ENCODE measurements at places on chromosomes 5 and 9.

- no peak for DNase-seq
These were observed 69.8 kb downstream of the CNTLN start for GRCh38 chr9:17204611-17205152.

GRCh38 chr5:136802383-136802782, 437.0 kb upstream of the TRPC7 start:
- DNase-seq: no peak

DNA sequence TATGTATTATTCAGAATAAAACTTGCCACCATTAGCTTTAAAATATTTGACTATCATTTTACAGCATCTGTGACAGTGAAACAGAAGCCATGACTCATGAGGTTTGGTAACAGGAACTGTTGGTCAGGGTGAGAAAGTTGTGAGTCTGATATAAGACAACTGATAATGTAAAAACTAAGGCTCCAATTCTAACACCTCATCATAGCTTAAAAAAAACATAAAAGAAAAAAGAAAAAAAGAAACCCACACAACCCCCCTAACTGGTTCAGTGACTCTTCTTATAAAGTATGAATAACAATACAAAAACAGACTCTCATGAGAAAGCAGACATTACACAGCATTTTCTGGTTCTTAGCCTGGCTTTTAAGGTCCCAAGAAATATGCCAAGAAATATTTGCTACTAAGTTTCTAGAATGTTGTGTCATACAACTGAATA, 85.8 kb downstream of the MRPS27 start:
- peak; percentile 45 for DNase-seq

- DNase-seq: no peak
These were observed 292.8 kb downstream of the ARL15 start for GRCh38 chr5:54017580-54017979.

DNA sequence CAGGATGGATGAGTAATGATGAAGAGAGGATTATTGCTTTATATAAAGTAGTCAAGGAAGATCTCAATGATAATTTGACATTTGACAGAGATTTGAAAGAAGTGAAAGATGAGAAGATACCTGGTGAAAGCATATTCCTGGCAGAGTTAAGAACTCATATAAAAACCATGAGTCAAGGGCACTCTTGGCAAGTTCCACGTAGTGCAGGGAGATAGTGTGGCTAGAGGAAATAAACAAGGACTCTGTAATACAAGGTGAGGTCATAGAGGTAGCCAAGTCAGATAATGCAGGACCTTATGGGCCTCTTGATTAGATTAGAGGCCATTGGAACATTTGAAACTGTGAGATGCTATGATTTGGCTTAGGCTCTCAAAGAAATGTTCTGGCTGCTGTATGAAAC, 72.3 kb downstream of the HCN1 start:
- DNase-seq: no peak

DNA sequence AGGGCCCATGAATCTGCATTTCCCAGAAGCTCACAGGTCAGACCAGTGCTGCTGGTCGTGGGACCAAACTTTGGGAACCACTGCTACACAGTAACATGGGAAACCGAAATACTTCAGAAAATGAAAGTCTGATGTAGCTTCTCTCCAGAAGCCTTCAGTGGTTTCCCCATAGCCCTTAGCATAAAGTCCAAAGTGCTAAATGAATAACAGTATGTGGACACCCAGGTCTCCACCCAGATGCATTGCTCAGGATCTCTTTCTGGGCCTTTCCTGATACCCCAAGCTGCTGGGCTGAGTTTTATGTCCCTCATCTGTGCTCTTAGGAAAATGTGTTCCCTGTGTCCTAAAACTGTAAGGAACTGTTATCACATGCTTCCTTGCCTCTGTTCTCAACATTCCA, 100.4 kb downstream of the NFIB start:
- DNase-seq: no peak

DNA sequence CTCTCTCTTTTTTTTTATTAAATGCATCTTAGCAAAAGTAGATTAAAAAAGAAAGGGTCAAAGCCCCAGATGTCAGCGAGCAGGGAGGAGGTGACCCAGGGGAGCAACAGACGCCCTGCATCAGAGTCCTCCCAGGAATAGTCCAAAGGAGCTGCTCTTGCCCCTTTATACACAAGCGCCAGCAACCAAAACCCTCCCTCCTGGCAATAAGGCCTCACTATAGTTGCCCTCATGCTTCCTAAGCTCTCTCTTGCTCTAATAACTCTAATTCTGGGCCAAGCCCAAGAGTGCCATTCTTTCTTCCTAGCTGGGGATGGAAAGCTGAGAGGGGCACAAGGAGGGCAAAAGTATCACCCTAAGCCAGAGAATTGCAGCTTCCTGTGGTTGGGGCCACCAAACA, 26.3 kb downstream of the PCDHGC5 start:
- DNase-seq: no peak

- DNase-seq: no peak
These were observed 18.7 kb downstream of the ORM2 start for GRCh38 chr9:114348261-114348905.

- no peak for DNase-seq
These were observed 72.7 kb downstream of the LURAP1L start for GRCh38 chr9:12847561-12847960.

GRCh38 chr5:3600106-3601060, 4.8 kb downstream of the IRX1 start:
- no peak for DNase-seq

DNA sequence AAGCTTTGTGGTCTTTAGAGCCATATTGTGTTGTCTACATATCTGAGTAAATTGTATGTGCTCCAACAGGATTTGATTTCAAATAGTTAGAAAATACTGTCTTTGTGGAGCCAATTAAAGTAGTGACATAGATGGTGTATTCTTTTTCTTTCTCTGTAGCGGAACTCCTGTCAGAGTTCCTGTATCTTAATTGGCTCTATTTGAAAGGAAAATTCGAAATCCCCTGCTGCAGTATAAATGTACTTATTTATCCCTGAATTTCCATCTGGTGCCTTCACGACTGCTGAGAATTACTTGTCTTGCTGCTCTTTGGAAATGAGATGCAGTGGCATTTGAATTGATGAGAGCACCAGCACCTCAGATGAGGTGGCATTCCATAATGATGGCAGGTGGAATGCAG, 546.7 kb upstream of the SGCD start:
- no peak for DNase-seq

DNA sequence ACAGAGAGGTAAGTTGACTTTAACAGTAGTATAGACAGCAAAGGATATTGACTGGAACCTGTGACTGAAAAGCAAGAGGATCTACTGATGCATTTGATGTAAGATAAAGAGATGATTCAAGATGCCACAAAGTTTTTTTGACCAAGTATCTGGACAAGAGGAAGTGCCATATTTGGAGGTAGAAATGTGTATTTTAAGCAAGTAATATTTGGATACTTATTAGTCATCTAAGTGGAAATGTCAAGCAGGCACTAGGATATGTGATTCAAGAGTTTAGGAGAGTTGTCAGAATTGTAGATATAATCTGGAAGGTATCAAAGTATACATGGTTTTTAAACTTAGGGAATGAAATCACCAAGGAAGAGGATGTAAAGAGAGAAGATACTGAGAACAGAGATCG, 686.1 kb upstream of the CHD1 start:
- DNase-seq: no peak

GRCh38 chr5:107705402-107706014, 34.8 kb upstream of the EFNA5 start:
- DNase-seq: peak; percentile 60

GRCh38 chr5:16585041-16585667, 31.6 kb downstream of the RETREG1 start:
- no peak for DNase-seq

GRCh38 chr9:101564252-101564651, 30.5 kb downstream of the PPP3R2 start:
- DNase-seq: no peak

- no peak for DNase-seq
These were observed 1262.6 kb downstream of the EFNA5 start for GRCh38 chr5:106408141-106408540.

DNA sequence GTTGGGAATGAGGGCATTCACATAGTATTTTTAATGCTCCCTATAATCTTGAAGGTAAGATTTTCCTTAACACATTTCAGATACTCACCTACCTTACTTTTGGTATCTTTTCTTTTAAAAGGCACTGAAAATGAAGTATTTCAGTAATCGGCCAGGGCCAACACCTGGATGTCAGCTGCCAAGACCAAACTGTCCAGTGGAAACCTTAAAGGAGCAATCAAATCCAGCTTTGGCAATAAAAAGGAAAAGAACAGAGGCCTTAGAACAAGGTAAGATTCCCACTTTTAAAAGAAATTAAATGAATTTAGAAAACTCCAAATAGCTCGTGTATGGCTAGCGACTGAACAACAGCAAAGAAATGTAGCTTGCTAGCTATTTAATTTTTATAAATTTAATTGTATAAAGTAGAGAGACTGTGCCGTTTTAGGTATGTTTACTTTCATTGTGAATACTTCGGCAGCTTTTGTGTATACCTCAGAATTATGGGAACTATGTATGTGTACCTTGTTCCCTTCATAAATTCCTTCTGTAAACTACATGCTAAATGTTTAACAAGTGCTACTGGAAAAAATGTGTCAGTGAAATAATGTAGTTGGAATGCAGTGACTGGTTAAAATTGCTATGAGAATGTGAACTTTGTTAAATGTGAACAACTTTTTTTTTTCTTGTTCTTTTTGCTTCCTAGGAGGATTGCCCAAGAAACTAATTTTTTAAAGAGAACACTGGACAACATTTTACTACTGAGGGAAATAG, 41.9 kb downstream of the CDK7 start:
- DNase-seq: no peak

DNA sequence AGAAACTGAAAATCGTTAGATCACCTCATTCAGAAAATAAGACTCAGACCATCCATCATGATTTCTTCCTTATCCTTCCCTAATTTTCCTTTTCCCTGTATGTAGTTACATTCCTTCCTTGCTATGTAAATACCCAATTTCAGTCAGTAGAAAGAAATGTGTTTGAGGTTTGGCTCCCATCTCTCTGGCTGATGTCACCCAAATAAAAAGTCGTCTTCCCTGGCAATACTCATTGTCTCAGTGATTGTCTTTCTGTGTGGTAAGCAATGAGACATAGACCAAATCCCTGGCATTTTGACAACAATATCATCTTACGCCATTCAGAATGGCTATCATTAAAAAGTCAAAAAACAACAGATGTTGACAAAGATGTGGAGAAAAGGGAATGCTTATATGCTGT, 303.9 kb upstream of the EDIL3 start:
- peak; percentile 69 for DNase-seq

DNA sequence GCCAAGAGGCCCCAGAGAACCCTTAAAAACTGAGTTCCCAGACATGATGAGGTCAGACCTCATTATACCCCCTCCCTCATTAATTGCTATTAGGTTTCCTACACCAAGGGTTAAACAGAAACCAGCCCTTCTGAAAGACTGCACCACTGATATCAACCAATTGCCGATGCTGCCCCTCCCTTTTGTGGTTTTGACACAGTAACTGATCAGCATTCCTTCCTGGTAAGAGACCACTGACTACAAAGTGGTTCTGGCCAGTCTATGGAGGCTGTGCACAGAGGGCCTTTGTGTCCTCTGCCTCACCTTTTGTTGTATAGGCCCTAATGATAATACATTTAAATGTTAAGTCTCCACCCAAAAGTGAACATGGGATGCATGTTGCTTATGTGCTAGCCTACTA, 201.5 kb downstream of the FRMD3 start:
- DNase-seq: no peak

DNA sequence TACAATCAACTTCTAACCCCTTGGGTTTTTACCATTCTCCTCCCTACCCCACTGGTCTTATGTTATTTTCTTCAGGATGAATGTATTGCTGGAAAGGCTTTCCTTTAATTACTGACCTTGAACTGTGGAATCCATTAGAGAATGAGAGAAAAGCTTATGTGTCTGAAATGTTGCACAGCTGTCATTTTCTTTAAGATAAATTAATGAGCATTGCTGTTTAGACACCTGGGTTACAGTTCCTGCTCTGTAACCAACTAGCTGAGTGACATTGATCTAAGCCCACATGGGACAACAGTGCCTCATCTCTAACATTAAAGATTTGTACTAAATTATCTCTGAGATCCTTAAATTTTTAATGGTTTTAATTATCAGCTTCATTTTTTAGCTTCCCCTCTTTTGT, 507.0 kb downstream of the TAF11L14 start:
- no peak for DNase-seq

DNA sequence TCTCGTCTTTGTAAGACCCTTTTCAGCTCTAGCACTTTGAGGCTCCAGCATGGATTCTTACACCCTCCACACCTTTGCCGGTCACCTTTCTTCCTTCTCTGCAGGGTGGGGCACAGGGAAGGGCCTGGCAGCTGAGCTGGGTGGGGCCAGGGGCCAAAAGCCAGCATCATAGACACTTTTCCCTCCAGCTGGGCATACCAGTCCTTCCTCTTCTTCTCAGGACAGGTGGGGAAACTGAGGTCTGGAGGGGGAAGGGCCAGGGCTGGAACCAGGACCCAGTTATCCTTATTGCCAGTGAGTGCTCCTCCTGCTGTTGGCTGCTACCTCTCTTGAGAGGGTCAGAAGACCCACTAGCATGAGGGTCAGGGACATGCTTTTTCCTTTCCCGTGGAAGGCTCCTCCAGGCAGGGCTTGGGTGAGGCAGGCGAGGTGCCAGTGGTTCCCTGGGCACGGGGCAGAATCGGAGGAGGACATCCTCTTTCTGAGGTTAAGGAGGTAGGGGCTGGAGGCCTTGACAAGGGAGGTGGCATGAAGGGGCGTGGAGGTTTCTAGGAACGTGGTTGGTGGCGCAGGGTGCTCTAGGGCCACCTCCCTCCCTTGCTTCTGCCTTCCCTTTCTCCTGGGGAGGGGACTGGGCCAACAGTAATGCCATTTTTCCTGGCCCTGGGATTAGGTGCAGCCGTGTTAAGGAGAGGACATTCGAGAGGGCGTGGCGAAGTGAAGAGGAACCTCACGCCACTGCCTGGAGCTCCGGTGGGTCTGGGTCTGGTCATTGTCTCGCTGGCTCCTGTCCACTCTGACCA, at the start of gene NDST1:
NDST1 (plus strand) TSS at position 658 of the 803 bp plus-strand sequence. CDS start 13,124 bp downstream, outside the sequence.
- DNase-seq: no peak

Measured in epithelial cell of prostate (primary cell).